ENCODE measurements at places on chromosomes 4 and X.
A peak's percentile ranks its signal among the peaks of the same experiment; 100 is the strongest.

- DNase-seq: no peak
Observed at GRCh38 chr4:102399021-102399420, 53.7 kb upstream of the SLC39A8 start.

DNA sequence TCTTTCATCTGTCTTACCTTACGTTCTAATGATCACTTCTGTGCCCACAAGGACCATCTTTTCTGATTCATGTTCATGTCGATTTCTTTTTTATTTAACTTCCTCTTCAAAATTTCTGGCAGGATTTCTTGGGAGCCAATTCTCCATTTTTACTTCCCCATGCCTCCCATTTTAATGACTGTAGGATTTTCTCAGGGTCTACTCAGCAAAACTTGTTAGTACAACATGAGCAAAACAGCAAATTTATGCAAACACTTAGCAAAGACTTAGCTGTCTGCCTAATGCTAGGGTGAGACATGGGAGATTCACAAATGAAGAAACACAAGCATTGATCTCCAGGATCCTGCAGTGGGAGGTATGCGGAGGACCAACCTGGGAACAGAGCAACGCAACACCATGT is 5.5 kb downstream of the CD38 start:
- DNase-seq: no peak

DNA sequence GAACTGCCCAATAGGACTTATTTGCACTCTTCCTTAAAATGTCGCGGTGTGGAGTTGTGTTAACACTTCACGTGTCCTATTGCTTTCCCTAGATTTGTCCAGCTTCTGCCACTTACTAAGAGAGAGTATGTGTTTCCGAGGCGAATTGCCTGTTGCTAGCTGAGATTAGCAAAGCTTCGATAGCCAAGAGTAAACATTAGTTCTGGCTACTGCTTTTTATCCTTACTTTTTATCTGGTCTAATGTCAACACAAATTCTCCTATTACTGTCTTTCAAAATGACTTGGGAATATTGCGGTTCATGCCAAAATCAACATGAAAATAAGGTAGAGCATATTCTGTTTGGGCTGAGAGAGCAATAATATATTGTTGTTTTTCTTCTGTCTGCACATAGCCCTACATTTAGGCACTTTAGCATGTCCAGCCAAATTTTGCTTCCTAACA is 90.4 kb upstream of the VEGFC start:
- no peak for DNase-seq

GRCh38 chr4:182486881-182487280 is 243.7 kb downstream of the TENM3 start:
- DNase-seq: no peak

- DNase-seq: no peak
Observed at GRCh38 chr4:128859887-128860677, 50.6 kb downstream of the JADE1 start.

- no peak for DNase-seq
Observed at GRCh38 chr4:96035727-96036126, 195.8 kb downstream of the PDHA2 start.

DNA sequence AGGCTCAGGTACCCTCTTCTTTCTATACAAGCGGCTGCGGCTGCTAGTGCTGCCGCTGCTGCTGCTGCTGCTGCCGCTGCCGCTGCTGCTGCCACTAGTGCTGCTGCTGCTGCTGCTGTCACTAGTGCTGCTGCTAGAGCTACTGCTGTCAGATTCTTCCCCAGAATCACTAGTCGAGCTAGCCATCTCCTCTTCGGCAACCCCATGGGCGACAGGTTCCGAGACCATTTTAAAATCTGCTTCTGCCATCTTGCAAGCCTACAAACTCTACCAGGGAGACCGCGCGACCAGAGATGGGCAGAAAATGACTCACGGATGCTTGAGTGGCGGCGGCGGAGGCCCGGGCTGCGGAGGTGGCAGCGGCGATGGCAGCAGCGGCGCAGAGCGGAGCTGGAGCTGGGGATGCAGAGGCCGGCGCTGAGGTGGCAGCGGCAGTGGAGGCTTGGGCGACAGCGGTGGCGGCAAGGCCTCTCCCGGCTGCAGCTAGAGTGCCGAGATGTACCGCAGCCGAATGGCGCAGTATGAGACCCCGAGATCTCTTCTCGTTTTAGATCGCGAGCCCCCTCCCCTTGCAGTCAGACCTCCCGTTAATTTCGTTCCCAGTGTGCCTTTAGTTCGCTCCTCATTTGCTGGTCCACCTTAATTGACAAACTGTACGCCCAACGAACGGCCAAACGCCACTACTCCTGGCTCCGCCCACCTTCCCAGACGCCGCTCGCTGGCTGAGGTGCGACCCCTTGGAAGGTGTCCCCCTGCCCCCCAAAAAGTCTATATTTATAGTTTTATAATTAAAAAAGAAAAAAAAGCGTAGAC is at the start of gene NAP1L3:
Gene NAP1L3 (minus strand): TSS at position 523 of the 813 bp plus-strand sequence. CDS start 274 bp downstream, at position 249.
- DNase-seq: peak; percentile 38

DNA sequence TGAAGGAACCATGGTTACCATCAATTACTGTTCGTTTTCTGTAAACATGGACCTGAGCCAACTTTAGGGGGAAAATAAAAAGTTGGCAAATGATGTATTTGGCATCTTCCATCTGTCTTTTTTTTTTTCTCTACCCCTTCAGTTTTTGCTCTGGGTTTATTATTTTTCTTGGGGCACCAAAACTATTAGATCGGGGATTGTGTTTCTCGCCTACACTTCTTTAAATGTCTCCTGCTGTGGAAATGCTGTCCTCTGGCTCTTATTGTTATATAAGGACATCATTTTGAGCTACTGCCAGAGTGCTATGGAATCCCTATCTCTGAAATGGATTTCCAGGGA is 234.0 kb upstream of the SLIT2 start:
- no peak for DNase-seq

DNA sequence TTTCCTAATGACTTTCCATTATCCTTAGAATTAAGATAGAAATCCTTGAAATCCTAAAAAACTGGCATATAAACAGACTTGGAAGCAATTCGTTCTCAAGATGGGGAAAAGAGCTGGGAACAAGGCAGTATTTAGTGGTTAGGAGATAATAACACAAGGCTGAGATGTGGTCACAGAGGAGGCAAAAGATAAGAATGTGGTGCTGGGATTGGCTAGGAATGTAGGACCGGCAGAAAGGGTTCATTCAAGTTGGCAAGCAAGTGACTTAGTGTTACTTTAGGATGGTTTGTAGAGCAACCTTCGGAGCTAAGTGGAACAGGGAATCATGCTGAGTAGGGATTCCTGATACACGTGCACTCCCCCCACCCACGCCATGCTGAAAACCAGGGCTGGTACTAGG is 121.9 kb upstream of the RPS6KA3 start:
- DNase-seq: no peak
